ENCODE measurements at places on chromosomes 13 and 19.

DNA sequence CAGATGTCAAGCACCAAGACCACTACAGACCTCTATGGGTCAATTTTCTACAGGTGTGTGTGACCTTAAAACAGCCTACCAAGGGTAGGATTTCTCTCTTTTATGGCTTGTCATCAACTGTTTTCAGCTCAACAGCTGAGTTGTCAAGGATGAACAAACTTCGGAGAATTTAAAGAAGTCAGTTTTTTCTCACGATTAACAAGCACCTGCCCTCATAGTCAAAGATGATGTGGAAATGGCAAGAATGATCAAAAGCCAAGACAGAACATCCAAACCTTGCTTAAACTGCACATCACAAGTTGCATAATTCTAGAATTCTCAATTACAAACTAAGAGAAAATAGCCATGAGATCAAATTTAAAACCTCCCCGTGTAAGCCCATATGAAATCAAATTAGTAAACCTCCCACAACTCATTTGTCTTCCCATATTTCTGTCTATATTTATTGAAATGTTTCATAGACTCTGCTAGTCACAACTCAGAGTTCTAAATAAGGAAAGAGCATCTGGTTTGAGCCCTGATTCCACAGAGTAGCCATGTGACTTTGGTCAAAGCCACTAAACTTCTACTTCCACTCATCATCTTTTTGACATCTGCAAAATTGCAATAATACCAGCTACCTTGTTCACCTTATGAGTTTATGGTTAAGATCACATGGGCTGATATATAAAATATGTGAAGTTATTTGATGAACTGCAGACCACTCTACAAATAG, 521.5 kb upstream of the HTR2A start:
- no peak for DNase-seq

DNA sequence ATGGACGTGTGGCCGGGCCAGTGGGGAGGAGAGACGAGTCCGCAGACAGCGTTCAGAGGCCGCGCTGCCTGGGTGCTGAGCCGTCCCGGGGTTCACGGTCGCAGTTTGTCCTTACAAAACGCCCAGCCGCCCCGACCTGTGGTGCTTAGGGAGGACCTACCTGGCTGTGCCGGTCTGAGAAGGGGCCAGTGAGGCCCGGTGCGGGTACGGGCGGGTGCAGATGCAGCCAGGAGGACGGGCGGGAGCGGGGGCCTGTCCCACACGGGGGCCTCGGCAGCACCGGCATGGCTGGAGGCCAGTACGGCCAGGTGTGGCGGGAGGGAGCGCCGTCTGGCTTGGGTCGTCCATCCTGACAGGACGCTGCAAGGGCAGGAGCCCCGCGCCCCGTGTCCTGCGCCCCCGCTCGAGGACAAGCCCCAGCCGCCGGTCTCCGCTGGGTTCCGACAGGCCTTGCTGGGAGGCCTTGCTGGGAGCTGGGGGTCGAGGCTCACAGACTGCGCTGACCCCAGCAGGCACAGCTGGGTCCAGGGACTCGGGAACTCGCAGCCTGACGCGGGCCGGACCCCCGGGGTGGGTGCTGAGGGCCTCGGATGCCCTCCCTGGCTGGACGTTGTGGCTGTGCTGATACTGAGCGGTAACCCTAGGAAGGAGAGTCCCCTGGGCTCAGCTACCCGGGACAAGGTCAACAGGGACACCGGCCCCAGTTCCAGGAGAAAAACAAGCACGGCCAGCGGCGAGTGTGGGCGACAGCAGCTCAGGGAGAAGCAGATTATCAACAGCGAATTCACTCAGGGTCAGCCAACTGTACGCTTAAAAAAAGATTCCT, 5.3 kb upstream of the PROZ start:
- no peak for DNase-seq

GRCh38 chr19:37572203-37572602, 22.4 kb downstream of the ZNF571 start:
- no peak for DNase-seq

DNA sequence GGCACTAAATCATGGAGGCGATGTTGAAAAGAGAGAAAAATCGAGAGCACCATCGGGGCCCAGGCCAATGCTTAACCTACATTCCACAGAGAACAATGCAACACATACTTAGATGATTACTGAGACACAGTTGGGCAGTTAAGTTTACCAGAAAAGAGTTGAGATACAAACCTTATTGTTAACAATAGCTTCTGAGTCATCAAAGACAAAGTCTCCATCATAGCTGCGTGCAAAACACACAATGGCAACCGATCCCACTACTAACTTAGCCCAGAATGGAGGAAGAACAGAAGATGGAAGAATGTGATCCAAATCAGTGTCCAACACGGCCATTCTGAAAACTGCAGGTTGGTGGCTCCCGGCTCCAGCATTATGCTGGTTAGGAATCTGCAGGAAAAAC, 6.2 kb downstream of the TMTC4 start:
- DNase-seq = no peak

DNA sequence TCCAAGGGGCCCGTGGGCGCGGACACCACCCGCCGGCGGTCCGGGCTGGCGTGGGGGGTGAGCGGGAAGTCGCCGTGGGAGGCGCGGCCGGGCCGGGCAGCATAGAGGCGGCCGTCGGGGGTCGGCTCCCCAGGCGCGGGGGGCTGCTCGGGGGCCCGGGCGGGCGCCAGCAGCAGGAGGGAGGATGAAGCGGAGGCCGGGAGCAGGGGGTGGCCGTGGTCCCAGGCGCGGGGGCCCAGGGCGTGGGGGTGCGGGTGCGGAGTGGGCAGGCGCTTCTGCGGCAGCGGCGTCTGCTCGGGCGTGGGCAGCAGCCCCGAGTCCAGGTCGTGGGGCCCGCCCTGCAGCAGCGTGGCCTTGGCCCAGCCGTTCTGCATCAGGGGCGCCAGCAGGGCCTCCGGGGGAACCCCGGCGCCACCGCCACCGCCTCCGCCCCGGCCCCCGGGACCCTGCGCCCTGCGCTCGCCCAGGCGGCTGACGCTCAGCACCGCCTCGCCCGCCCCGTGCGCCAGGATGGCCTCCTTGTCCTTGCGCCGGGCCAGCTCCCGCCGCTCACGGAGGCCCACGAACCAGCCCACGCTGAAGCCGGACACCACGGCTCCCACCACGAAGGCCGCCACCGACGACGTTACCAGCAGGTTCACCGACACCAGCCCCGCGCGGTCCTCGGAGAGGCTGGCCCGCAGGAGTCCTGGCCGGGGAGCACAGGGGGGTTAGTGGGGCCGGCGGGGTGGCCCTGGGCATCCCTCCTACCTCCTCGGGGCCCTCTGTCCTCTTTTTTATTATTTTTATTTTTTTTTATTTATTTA, 4.2 kb upstream of the LRG1 start:
- no peak for DNase-seq

DNA sequence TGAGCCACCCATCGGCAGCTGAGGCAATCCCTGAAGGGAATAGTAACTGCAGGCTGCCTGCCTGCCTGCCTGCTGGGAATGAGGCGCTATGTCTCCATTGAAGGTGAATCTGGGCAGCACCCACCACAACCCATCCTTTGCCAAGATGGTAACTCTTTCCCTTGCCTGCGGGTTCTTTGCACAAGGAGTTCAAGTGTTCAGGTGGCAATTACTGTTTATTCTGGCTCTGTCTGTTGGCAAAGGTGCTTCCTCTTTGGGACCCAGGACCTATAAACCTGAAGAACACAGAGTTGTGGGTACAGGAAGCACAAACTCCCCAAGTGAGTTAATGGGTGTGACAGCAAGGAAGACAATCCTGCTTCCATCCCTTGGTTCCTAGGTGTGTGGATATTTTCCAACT, 448.1 kb upstream of the ZNF507 start:
- no peak for DNase-seq

DNA sequence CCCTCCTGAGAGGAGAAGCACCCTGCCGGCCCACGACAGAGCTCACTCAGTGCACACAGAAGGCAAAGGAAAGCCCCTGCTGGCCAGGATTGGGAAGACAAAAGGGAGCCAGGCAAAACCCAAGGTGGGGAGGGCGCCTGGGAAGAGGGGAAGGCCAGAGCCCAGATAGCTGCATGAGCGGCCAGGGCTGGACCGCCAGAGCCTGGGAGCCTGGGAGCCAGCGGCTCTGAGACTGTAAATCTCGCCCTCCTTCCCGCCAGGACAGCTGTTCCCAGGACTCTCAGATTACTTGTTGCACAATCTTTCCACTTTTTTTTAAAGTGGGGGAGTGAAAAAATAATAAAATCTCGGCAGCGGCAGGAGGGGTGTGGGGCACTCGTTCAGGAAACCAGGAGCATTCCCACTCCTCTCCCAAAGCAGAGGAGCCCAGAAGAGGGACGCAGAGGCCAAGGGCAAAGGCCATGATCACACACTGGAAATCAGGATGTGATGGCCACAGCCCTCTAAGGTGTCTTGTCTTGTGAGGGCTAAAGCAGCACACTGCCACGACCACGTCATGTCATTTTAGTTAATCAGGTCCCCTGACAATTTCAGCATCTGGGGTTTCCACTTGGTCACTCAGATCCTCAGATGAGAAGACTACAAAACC, 19.6 kb upstream of the EPHX3 start:
- no peak for DNase-seq

GRCh38 chr13:51550151-51550550, 34.1 kb upstream of the WDFY2 start:
- no peak for DNase-seq

DNA sequence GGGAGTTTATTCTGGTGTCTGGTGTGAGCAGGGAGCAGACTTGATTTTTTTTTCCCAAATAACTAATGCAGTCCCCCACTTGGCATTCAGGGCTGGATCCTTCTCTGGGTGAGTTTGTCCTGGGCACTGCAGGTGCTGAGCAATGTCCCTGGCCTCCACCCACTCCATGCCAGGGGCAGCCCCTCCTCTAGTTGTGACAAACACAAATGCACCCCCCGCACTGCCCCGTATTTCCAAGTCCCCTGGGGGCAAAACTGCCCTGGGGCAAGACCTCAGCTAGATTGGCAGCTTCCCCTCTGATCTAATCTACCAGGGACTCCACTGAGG, 6.4 kb downstream of the MOB3A start:
- DNase-seq = no peak

DNA sequence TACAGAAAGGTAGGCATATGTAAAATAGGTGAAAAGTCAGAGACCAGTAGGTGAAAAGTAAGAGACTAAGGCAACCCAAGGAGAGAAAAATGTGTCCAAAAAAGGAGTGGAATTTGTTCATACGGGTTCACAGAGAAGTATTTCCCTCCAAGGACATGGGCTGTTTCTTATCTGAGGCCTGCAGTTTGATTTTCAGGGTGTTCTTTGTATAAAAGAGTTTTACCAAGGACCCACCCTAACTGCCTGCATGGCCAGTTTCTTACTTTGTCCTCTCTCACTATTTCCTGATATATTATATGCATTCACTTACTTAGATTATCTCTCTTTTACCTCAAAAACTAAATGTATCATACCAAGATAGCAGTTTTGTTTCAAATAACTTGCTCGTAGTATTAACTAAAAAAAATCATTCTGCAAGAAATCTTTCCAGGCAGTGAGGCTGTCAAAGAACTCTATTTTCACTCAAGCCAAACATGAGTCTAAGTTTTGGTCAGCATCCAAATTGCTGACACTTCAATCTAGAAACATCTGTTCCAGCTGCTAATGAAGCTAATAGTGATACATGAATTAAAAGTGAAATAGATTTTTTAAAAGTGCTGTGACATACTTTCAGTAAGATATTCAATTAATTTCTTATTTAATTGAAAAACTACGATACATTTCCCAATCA, 141.4 kb upstream of the SGCG start:
- no peak for DNase-seq

- no peak for DNase-seq
Measured at GRCh38 chr13:90416519-90416918, 931.0 kb upstream of the MIR17HG start.

Data from stimulated activated CD4-positive, alpha-beta T cell treated with anti-CD3 and anti-CD28 coated beads, Interleukin-1b, Interleukin-23, amount 100 ng/mL, for 1 hour (primary cell).